ENCODE measurements at places on chromosomes 5 and 9.

DNA sequence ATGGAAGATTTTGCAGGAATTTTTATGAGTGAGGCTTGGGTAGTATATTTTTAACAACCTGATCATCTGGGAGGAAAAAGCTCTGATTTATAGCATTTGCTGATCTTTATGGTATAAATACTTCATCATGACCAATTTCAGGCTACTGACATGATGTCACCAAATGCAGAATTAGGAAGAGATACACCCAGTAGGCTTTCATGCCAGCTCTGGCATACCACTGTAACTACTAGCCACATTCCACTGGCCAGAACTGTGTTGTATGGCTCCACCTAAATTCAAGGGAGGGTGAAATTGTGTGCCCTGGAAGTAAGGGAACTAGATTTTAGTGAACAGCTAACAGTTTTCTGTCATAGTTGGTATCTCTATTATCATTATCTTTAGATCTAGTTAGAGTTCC is 17.6 kb downstream of the AP3S1 start:
- no peak for DNase-seq

GRCh38 chr5:107516452-107517184 is 154.1 kb downstream of the EFNA5 start:
- DNase-seq: no peak

DNA sequence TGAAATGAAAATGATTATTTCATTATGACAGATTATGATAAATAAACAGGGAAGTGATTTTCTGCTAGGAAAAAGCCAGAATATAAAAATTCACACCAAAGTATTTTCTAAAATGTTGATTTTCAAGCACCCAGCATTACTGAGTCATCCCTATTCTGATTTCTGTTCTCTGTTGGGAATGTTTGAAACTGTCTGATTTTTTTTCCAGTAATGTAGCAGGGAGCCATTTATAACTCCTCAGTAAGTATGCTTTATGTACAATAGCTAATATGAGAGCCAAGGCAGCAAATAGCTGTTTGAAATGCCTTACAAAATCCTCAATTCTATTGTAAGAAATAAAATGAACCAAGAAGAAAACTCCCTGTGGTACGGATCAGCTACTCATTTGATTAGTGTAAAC is 471.7 kb upstream of the TYRP1 start:
- no peak for DNase-seq

GRCh38 chr5:36596247-36596646 is 10.2 kb upstream of the SLC1A3 start:
- no peak for DNase-seq

- no peak for DNase-seq
Observed at GRCh38 chr5:42648915-42649314, 107.7 kb upstream of the CCDC152 start.

DNA sequence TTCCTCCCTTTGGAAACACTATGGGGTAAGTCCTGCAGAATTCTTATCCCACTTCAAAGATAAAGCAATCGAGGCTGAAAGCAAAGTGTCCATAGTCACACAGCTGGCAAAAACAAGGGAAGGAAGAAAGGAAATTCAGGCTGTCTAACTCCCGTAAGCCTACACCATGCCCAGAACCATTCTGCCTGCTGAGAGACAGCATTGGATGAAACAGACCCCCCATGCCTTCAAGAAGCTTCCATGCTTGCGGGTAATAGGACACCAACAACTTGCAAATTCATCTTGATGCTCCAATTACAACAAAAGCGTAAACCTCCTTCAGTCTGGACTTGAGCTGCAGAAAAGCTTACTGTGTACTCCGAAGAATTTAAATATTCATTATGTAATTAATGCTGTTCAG is 181.1 kb upstream of the WWC1 start:
- no peak for DNase-seq

DNA sequence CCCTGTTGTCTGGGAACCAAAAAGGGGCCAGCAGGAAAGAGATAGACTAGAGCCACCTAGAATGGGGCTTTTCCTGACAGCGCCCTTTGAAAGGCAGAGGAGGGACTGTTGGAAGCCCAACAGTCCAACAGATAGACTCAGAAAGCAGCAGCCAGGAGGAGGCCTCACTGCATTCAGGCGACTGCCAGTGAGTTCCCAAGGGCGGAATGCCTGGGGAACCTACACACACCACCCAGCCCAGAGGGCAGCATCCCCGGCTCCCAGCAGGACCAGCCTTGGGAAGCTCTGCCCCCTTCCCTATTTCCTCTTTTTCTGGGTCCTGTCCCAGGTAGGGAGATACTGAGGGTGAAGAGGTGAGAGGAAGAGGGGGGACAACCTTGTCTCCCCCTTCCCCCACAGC is 192.4 kb upstream of the KLF4 start:
- no peak for DNase-seq

Data from D341Med (cell line).